Tibial nerve (tissue), 4 donors: ENCODE measurements at places on chromosomes 13 and 19. TPM values are rescaled to one million over a fixed set of nuclear protein-coding genes. Genes with fewer than 3 reads are reported as not detected.

DNA sequence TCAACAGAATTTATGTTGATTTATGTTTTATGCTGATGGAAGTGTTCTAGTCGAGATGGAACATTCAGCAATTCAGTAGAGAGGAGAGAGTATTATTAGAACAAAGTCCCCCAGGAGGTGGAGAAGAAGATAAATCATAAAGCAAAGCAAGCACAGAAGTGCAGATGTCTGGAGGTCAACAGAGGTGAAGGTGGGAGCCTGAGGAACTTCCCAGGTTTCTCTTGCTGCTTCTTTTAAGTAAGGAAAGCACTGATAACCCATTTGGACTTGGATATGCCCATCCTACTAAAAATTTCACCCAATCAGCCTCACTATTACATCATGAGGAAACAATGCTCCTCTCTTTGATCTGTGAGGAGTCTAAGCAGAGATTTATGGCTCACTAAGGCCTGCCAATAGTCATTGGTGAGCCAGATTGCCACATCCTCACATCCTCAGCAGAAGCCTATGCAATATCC lies 98.8 kb downstream of the EPSTI1 start:
- DNase-seq = no peak

DNA sequence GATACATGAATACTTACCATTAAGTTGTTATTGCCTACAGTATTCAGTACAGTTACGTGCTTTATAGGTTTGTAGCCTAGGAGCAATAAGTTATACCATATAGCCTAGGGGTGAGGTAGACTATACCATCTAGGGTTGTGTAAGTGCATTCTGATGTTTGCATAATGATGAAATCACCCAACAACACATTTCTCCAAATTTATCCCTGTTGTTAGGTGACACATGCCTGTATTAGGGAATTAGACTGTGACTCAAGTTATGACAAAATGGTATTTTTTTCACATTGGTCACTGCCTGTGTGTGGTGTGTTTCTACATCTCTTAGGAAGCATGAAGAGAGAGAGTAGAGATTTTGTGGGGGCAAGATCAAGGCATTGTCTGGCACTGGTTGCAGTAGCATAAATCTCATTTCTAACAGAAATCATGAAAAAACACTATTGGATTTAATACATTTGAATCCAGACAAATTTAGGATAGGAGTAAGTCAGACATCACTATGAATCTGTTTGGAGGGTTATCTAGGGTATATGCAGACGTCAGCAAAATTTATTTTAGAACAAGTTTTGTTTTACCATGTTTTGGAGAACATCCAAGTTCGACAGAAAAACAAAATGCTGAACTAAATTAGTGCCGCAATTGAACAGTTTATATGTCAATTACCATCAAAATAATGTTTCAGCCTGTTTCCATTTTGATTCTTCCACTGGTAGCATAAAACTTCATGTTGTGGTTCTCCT lies 332.1 kb downstream of the LMO7 start:
- no peak for DNase-seq

GRCh38 chr13:111210544-111211469 lies 95.7 kb downstream of the ARHGEF7 start:
- DNase-seq = no peak

GRCh38 chr13:49314344-49314882 lies 66.7 kb downstream of the CDADC1 start:
- DNase-seq = no peak

DNA sequence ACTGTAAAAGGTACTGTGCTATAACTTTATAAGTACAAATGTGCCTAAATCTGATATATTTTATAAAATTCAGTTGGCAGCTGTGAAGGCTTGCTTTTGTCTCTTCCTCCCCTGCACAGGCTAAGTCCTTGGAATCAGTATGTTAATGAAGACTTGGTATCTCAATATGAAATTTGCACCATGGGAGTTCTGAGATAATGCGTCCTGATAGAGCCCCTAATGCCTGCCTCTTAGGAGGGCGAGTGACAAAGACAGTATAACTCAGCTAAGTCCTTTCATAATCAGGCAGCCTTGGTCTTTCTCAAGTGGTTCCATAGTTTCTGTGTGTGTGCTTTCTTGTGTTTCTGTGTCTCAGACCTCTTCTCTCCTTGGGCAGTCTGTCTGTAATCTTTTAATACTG lies 14.7 kb downstream of the LRCH1 start:
- no peak for DNase-seq

- no peak for DNase-seq
These were observed 33.9 kb upstream of the SEMA6B start for GRCh38 chr19:4593409-4593851.

DNA sequence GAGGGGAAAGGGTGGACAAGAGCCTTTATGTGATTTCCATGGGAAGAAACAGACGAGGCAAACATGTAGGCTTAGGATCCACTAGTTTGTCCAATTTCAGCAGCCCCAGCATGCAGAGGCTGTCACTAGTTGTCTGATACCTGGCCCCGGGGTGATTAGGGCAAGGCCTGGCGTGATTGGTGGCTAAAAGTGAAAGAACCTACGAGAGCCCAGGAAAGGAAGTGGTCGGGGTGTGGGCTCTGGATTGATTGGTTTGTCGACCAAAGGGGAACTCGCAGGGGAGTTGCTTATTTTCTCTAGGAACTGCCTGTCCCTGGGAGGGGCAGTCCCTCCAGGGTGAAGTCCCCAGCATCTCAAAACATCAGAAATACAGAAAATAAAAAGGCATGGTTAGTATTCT lies 64.2 kb upstream of the UQCRFS1 start:
- DNase-seq = no peak

PRTN3 gene
- total RNA-seq = not detected

CC2D1A gene
- 48.6 TPM for total RNA-seq

MCF2L gene
- total RNA-seq = 56.4 TPM
